Inflammatory macrophage treated with lipopolysaccharide for 4 hours (primary cell): ENCODE measurements at places on chromosomes 7 and 10.

DNA sequence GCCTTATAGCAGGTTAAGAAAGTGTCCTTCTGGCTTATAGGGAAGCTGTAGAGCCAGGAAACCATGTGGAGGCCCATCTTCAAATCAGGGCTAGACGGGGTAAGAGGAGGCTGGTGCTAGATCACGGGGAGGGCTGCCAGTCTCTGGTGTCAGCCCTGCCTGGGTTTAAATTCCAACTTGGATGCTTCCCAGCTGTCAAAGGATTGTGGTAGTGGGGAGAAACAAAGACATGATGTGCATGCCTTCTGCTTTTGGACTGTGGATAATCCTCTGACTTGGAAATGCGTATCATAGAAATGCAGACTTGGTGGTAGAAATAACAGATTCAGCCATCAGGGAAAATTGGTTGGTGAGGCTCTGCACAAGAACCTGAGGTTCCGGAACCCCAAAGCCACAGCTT lies 325.6 kb downstream of the PHTF2 start:
- no peak for DNase-seq

DNA sequence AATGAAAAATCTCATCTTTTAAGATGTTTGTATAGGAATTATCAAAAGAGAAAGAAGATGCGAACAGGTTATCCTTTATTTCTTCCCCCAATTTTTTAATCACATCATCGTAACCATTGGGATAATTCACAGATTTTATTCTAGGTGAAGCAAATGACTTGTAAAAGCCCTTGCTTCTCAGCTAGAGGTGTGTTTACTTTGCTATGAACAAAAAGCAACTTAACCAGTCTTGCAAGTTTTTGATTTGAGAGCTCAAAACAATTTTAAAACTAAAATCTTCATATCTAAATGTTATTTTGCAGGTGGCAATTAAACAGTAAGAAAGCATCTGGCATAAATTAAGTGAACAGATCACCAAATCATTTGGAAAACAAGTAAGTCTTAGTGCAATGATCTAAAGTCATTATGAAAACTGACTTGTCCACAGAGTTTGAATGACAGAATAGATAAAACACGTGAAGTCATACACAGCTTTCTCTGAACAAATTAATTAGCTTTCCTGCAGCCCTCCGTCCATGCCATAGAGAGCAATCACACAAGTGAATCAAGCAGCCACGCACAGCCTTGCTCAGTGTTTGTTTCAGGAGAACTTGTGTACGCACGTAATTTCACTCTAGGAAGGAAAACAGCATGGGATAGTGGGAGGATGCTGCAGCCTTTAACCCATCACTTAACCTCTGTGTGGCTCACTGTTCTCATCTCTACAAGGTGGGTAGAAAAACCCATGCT lies 85.0 kb upstream of the ZNF800 start:
- no peak for DNase-seq

DNA sequence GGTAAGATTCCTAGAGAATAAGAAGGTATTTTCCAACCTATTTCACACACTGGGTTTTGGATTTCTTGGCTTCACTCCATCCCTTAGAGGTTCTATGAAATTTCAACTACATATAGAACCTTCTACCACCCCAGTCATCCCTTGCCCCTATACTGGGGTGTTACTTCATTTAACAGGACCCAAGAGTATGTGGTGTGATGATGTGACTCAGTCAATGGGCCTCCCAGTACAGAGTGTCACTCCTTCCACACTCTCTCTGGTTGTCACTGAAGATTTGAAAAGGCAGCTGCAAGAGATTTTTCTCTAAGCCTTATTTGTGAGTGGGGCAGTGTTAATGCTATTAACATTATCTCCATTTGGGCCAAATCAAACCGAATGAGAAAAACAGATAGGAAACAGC lies 33.5 kb downstream of the FGFBP3 start:
- DNase-seq: no peak

DNA sequence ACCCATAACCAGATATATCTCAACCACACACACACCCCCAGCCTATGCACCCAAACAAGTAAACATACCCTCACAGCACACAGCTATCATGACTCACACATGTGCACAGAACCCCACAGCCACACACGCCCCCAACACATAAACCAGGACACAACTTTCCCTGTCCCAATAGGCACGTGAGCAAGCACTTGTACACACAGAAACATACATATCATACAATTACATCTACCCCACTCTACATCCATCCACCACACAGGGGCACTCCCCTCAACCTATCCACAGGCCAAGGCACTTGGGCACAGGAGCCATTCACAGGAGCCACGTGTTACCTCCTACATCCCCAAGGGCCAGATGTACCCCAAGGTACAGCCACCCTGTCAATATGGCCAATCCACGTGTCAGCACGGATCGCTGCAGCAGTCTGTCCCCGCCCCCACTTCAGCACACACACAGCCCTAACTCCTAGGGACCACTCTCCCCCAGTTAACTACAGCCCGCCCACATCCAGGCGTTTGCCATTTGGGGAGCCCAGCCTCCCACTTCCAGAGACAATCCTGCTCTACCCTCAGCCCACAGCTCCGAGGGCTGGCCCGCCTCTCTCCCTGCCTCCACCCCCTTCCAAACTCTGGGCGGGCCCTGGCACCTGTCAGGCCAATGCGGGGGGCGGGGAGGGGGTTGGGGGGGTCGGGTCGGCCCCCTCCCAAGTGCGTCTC lies 163.5 kb downstream of the SH3PXD2A start:
- DNase-seq: no peak

DNA sequence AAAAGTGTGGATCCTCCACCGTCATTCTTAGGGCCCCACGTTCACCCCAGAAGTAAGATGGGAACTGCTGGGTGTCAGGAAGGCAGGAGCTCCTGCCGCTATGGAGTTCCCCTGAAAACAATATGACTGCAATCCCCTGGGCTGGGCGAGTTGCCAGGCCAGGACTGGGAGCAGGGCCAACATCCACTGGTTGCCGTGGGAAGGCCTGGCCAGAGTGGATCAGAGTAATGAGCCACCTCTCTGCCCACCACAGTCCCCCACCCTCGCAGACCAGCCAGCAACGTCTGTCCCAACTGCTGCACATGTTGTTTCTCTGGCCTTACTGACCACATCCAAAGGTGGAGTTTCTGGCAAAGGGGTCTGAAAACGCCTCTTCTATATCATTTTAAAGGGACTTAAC lies 86.6 kb downstream of the STRA8 start:
- DNase-seq: peak; percentile 28

GRCh38 chr10:75682649-75683557 lies 251.5 kb downstream of the LRMDA start:
- DNase-seq: no peak
